Cardiac septum (tissue), 1 donor: ENCODE measurements at places on chromosomes 16 and 17. TPM values are rescaled to one million over a fixed set of nuclear protein-coding genes. Genes with fewer than 3 reads are reported as not detected.

Gene PLK1
- total RNA-seq, result 0.54 TPM

Gene SLC13A2
- total RNA-seq, result not detected

Gene TNFSF13
- 4.9 TPM for total RNA-seq

Gene RAB26
- 2.2 TPM for total RNA-seq

Gene KRT12
- total RNA-seq, result not detected

Gene HSD3B7
- total RNA-seq, result 5.4 TPM

Gene MT1E
- 36.1 TPM for total RNA-seq

Gene ANKRD13B
- total RNA-seq, result 8.1 TPM

Gene CYB5D1
- 12.2 TPM for total RNA-seq

Gene NTHL1
- 10.4 TPM for total RNA-seq

Gene COPZ2
- 78.6 TPM for total RNA-seq

Gene PPL
- 5.6 TPM for total RNA-seq

Gene CD300LF
- 0.46 TPM for total RNA-seq

Gene HOXB9
- not detected for total RNA-seq

Gene KRTAP9-8
- not detected for total RNA-seq

Gene ITGB4
- 5.7 TPM for total RNA-seq

Gene TEKT1
- total RNA-seq, result not detected

Gene RPGRIP1L
- 2.8 TPM for total RNA-seq

Gene KRTAP9-2
- not detected for total RNA-seq

Gene BAHCC1
- 13.5 TPM for total RNA-seq

Gene FOXF1
- total RNA-seq, result 0.16 TPM

Gene DNAI2
- total RNA-seq, result not detected

Gene TBC1D28
- total RNA-seq, result not detected

Gene EVPLL
- total RNA-seq, result not detected

Gene ATP2A3
- total RNA-seq, result 8.9 TPM

Gene CNGB1
- not detected for total RNA-seq

Gene KRTAP3-2
- total RNA-seq, result not detected

Gene OTOA
- total RNA-seq, result 0.11 TPM

Gene PLA2G15
- total RNA-seq, result 46.7 TPM

Gene SNAI3
- total RNA-seq, result 0.97 TPM

Gene MC1R
- 4.0 TPM for total RNA-seq

Gene SMIM36
- not detected for total RNA-seq

Gene CNTD1
- not detected for total RNA-seq

Gene PRR11
- total RNA-seq, result 0.78 TPM

Gene SALL1
- total RNA-seq, result 0.22 TPM

Gene CORO6
- total RNA-seq, result 128 TPM

Gene HS3ST2
- total RNA-seq, result 0.22 TPM

Gene KRT36
- not detected for total RNA-seq

Gene KIFC3
- 70.1 TPM for total RNA-seq

Gene ABI3
- total RNA-seq, result 6.0 TPM

Gene DOC2B
- 6.4 TPM for total RNA-seq

Gene CDRT15
- not detected for total RNA-seq

Gene TAOK1
- total RNA-seq, result 64.8 TPM

Gene KRT33B
- not detected for total RNA-seq

Gene CLDN7
- total RNA-seq, result 0.75 TPM

Gene MEIOC
- total RNA-seq, result not detected

Gene C17orf107
- 0.46 TPM for total RNA-seq

Gene CHRNE
- 5.5 TPM for total RNA-seq

Gene CDRT4
- total RNA-seq, result 1.8 TPM

Gene C16orf96
- total RNA-seq, result 0.11 TPM

Gene USP43
- not detected for total RNA-seq

Gene KRT39
- total RNA-seq, result not detected

Gene AOC3
- total RNA-seq, result 12.9 TPM
